ENCODE measurements at places on chromosomes 4 and X.

DNA sequence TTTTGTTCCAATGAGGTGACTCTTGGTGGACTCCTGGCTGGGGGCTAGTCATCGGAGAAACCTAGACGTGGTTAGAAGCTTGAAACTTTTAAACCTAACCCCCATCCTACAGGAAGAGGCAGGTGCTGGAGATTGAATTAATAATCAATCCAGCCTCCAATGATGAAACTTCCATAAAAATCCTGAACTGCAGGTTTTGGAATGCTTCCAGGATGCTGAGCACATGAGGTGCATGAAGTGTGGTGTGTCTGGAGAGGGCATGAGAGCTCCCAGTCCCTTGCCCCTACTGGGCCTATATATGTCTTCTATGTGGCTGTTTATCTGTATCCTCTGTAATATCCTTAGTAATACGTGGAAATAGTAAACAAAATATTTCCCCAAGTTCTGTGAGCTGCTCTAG, 90.7 kb upstream of the PDHA2 start:
- no peaks in the 10 kb centered on the region for H3K27me3 ChIP-seq
- H3K27ac ChIP-seq = no peak overlapping the region
- no peaks in the 10 kb centered on the region for H3K4me1 ChIP-seq
- H3K36me3 ChIP-seq = no peaks in the 10 kb centered on the region
- no peak for DNase-seq

DNA sequence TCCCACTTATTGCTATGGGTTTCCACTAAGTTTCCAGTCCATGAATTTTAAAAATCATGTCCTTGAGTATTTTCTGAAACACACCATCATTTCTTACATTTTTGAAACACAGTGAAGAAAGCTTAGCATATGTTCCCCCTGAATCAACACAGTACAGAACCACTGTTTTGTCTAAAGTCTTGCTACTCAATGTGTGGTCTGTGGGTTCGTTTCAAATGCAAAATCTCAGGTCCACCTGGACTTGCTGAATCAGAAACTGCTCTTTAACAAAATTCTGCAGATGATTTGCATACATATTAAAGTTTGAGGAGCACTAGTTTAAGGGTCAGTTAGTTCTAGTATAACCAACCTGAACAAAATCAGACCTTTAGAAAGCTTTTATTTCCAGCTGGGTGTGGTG, 60.4 kb downstream of the SUPT20HL2 start:
- H3K4me3 ChIP-seq = no peak overlapping the region
- H3K4me1 ChIP-seq = no peaks in the 10 kb centered on the region
- DNase-seq = no peak
- H3K27me3 ChIP-seq = no peaks in the 10 kb centered on the region

- H3K4me1 ChIP-seq = no peaks in the 10 kb centered on the region
- H3K27ac ChIP-seq = no peak overlapping the region
- H3K27me3 ChIP-seq = no peaks in the 10 kb centered on the region
Observed at GRCh38 chrX:151983186-151983585, 8.7 kb upstream of the GABRE start.

DNA sequence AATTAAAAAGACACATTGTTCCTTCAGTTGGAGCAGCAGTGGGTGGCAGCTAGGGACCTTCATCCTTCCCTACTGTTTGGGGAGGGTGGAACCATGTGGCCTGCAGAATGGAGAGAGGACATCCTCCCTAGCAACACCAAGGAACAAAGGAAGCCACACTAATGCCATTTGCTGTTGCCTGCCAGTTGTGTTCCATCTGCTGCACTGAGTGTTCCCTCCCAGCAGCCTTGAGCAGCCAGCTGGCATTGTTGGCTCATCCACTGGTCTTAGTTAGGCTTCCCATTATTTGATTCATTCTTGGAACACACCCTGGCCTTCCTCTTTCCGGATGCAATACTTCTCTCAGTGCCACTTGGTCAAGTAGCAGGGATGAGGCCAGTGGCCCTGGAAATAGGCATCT, 25.0 kb upstream of the HMGB3 start:
- H3K27me3 ChIP-seq = no peaks in the 10 kb centered on the region
- H3K27ac ChIP-seq = no peak overlapping the region
- no peak overlapping the region for H3K4me3 ChIP-seq

DNA sequence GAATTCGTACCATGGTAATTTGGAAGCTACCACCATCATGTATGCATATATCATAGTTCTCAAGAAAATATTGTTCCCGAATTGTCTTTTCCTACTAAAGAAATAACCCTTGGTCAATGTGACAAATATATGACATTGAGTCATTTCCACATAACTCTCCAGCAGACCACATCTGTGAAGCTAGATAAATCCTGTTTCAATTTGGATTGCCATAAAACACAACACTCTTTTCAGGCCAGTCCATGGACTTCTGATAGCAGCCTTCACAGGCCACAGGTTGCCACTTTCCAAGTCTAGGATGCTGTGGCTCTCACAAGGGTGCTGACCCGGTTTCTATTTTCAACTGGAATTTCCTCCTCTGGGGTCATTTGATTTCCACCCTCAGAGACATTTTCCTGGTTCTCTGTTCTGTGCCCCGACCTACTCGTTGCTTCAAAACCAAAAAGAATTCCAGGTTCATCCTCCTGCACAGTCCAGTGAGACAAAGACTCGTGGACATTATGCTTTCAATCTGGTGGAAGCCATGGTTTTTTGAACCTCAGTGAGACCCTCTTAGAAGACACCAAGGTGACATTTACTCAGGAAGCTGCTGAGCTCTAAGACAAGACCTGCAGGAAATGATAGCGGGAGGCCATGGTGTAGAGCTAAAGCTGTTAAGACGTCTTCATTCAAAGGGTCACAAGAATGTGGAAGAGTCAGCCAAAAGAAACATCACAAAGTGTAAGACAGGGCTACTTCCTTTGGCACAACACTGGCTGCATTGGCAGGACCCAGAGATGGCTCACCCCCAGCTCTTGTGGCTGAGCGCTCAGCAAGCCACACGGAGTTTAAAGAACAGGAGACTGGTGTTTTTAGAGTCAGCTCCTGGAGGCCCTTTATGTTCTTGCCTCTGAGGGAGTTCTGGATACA, 119.8 kb downstream of the AMELX start:
- DNase-seq = no peak
- H3K27ac ChIP-seq = no peak overlapping the region
- H3K4me3 ChIP-seq = no peak overlapping the region
- H3K27me3 ChIP-seq = no peaks in the 10 kb centered on the region
- H3K36me3 ChIP-seq = no peaks in the 10 kb centered on the region

- no peak overlapping the region for H3K27ac ChIP-seq
- H3K4me1 ChIP-seq = no peaks in the 10 kb centered on the region
- no peak overlapping the region for H3K4me3 ChIP-seq
- H3K36me3 ChIP-seq = no peaks in the 10 kb centered on the region
- H3K27me3 ChIP-seq = no peaks in the 10 kb centered on the region
Observed at GRCh38 chr4:36039026-36039425, 205.3 kb downstream of the ARAP2 start.

- DNase-seq = no peak
- no peaks in the 10 kb centered on the region for H3K27me3 ChIP-seq
- no peak overlapping the region for H3K4me3 ChIP-seq
- H3K27ac ChIP-seq = no peak overlapping the region
Observed at GRCh38 chrX:145506214-145506613, 258.9 kb downstream of the SPANXN1 start.

Data from endodermal cell (in vitro differentiated cells).